ENCODE measurements at places on chromosomes 2 and 18.

DNA sequence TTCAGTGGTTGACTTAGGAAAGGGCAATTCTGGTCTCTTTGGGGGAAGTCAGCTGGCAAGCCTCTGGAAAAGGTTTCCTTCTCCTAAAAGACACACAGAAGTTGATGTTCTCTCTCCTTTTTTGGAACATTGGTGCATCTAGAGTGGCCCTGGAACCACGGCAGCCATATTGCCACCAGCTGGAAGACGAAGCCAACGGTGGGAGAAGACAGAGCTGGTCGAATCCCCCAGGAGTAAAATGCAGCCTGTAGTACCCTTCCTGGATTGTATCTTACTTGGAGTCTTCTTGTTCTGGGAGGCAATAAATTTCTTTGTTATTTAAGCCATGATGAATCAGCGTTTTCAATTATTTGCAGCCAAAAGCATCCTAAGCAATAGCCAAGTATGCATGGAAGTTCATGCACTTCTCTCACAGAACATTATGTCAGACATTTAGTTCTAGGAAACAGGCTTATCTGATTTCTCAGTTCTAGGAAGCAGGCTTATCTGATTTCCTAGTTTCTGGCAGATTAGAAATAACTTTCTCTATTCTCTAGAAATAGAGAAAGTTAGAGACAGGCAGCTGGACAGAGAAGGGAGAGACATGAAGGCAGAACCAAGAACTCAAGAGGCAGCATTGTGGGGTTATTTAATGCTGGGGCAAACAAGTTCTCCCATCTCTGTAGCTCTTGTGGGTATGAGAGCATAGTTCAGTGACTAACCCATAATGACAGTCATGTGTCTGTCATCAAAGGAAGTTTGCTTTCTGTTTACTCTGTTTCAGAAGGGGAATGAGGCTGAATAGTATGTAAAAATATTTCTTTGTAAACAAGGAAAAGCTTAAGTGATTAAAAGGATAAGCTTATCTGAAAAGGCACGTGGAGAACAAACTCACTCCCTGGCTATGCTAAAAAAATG lies 40.5 kb upstream of the NABP1 start:
- DNase-seq = peak; percentile 34

DNA sequence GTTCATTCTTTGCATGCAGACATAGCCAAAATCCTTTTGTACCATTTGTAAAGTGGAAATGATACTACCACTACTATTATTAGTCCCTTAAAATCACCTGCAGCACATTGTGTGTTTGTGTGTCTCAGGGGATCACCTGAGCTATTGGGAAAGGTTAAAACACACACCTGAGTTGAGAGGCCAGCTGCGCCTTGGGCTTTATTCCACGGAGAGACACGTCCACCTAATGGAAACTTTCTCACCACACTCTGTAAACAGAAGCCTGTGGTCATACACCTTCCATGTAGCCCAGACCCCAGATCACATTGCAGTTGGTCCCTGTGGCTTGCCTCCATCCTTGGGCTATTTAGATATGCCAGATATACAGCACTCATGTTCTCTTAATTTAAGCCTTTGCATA lies 81.8 kb upstream of the SH3BP4 start:
- no peak for DNase-seq

- no peak for DNase-seq
Measured at GRCh38 chr2:72238311-72238710, 90.6 kb upstream of the CYP26B1 start.

- DNase-seq = no peak
Measured at GRCh38 chr2:55751966-55752365, 58.3 kb upstream of the PNPT1 start.

GRCh38 chr18:77147418-77147852 lies 14.9 kb upstream of the MBP start:
- DNase-seq = no peak

DNA sequence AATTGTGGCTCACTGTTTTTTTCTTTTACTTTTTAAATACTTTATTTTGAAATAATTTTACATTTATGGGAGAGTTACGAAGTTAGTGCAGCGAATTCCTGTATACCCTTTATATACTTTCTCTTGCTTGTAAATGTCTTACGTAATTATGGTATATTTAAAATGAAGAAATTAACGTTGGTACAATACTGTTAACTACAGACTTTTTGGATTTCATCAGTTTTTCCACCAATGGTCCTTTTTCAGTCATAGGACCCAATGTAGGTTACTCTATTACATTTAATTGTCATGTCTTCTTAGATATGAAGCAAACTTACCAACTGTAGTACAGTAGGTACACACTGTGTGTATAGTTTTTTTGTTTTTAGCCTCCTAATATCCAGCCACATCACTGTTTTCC lies 76.3 kb downstream of the BOLA3 start:
- DNase-seq = no peak

DNA sequence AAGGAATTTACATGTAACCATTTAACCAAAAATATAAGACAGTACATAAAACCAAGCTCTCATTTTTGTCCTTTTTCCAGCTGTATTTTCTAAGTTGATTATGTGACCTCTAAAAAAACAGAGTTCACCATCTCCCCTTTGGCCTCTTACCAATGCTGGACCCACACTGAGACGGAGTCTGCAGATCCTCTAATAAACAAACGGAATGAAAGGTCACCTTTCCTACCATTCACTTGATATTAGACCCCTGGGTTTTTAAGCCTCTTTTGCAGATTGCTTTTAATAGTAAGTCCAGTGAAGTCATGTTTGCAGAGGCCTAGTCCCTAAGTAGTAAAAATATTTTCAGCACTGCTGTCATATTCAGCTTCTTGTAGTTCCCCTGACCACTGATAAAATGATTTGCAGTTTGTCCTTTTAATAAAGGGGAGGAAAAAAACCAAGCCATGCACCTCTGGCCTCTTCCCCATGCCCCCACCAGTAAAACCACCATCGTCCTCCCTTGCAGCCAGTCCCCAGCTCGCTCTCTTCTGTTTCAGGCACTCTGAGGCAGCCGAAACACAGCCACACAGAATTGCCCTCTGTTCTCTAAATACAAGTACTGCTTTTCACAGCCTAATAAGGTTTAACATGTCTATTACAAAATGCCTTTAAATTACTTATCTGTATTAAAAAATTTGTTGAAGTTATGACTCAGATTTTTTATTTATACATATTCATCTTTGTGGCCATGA lies 427.5 kb downstream of the PARD3B start:
- DNase-seq = no peak

- no peak for DNase-seq
Measured at GRCh38 chr2:197089655-197090054, 163.1 kb upstream of the PGAP1 start.

- DNase-seq = no peak
Measured at GRCh38 chr2:864501-865106, 86.0 kb upstream of the SNTG2 start.

DNA sequence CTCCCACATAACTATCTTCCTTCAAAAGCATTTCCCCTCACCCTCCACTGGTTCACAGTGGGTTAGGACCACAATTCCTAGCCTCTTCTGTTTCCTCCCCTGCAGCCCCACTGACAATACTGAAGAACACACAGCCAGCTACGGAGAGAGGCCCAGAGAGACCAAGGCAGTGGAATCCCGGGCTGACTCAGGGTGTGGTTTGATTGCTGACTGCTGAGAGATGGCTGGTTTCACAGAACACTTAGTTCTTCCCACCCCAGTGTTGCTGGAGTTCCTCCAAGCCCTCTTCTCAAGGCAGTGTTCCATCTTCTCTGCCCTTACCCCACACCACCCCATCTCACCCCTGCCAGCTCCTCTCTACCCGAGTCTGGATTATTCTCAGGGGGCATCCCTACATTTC lies 43.3 kb upstream of the ZFP36L2 start:
- DNase-seq = no peak

DNA sequence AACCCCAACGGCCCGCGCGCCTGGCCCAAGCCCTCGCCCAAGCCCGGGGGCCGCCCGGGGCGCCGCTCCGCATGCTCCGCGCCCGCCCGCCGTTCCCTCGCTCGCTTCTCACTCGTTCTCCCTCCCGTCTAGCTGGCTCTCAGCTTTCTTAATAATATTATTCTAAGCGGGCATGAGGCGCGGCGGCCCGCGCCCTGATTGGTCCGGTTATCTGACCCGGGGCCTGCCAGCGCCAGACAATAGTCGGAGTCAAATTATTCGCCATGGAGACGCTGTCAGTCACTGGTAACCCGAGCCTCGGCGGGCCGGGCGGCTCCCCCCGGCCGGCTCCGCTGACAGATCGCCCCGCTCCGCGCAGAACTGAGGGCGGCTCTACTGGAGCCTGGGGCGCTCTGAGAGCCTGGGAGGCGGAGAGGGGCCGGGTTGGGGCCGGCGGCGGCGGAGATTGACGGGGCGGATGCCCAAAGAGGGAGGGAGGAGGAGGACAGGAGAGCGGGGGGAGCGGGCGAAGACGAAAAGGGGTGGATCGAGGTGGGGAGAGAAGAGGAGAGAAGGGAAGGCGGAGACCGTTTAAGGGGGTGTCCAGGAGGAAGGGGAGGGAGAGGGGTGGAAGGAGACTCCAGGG lies at the start of gene SIX2:
TSS of gene SIX2 (minus strand) at position 150 of the 625 bp plus-strand sequence. CDS start 342 bp downstream, outside the sequence.
- DNase-seq = no peak

GRCh38 chr18:6493194-6493593 lies 78.5 kb upstream of the L3MBTL4 start:
- DNase-seq = no peak

- DNase-seq = peak; percentile 4
Measured at GRCh38 chr18:22983175-22983574, 50.0 kb downstream of the RBBP8 start.

- no peak for DNase-seq
Measured at GRCh38 chr2:143877876-143878530, 641.9 kb downstream of the ZEB2 start.

DNA sequence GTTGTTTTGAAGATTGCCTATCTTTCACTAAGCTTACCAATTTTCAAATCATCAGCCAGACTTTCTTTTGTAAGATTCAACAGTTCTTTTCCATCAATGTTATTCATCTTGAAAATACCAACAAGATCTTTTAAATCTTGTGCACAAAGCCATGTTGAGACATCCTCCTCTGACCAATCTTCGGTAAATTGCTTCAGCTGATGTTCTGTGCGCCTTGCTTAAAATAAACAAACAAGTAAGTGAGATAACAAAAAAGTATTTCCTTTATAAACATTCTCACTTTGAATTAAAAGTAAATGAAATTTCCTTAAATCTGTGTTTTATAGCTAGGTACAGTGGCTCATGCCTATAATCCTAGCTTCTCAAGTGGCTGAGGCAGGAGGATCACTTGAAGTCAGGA lies 30.3 kb downstream of the WDSUB1 start:
- DNase-seq = no peak

- no peak for DNase-seq
Measured at GRCh38 chr2:241977557-241978300, 108.2 kb downstream of the RTP5 start.

GRCh38 chr18:54148151-54148550 lies 76.3 kb downstream of the MBD2 start:
- DNase-seq = no peak

DNA sequence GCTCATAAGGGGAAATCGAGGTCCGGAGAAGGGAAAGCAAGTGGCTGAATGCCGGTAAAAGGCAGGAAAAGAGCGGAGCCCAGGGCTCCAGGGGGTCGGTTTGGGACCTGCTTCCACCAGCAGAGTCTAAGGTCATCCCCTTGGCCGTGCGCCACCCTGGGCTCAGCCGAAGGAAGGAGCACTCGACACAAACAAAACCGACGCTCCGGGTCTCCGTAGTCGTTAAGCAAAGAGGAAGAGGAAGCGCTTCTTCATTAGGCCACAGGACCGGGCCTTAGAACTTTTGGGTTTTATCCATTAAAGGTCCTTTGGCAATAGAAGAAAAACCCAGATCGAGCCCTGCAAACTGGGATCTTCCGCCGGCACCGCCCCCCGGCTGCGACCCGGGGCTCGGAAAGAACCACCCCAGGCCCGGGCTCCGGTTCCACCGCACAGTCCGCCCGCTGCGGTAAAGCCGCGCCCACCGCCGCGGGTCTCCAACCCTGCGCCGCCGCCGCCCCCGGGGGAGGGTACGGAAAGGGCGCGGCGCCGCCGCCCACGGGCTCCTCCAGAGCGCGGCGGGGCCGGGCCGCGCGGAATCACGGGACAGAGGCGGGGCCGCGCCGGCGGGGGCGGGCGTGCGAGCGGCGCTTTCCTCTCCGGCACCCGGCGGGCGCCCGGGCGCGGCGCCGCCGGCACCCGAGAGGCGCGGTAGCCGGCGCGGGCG lies at the start of gene TTL:
TSS of gene TTL (plus strand) at position 629 of the 706 bp plus-strand sequence. CDS start 189 bp downstream, outside the sequence.
- DNase-seq = peak; percentile 76

- DNase-seq = no peak
Measured at GRCh38 chr18:43571078-43571689, 293.9 kb upstream of the SYT4 start.

- no peak for DNase-seq
Measured at GRCh38 chr2:79103214-79103613, 15.4 kb upstream of the REG1B start.

DNA sequence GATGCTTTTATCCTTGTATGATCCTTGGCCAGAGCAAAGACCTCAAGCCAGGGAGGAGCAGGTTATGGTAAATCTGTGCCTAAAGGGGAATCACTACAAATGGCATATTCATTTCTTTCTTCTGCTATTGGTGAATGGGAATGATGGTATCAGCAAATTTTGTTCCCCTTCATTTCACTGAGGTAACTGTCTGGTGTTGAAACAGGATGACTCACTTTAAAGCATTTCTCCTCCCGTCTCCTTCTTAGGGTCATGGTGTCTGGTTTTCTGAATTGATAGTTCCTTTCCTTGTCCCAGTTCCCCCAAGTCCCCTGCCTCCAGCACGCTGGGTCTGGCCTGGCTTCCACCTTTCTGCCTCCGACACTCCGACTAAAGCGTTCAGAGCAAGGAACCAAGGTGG lies 109.2 kb downstream of the MREG start:
- no peak for DNase-seq

GRCh38 chr2:189954989-189955388 lies 107.5 kb downstream of the MSTN start:
- no peak for DNase-seq

DNA sequence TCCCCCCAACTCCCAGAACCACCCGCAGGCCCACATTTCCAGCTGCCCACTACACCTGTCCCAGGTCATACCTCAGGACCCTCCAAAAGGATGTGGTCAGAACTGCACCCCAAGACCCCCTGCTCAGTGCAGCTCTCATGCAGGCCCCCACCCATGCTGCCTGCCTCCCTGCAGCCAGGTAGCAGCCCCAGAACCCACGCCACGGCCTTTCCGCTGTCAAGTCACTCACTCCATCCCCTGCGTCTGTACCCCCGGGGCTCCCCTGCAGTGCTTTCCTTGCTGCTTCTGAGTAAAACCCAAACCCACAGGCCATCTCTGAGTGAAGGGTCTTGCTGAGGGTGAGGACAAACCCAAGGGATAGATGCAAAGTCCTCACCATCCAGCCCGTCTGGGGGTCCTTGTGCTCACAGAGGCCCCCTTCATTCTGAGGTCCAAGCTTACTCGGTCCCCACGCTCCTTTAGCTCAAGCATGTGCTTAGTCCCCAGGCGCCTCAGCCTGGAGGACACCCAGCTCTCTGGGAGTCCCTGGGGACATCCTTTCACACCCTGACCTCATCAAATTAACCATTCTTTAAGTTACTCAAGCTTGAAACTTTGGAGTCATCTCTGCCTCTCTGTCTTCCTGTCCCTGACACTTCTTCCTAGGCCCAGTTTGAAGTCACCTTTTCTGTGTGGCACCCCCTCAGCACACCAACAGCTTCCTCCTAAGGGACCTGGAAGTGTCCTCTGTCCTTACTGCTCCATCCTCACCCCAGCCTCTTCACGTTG lies 130.1 kb downstream of the SMAD7 start:
- DNase-seq = no peak

All from central memory CD4-positive, alpha-beta T cell (primary cell).